Activated T-cell treated with anti-CD3 and anti-CD28 coated beads for 24 hours (primary cell): ENCODE measurements at places on chromosomes 7 and 10.

DNA sequence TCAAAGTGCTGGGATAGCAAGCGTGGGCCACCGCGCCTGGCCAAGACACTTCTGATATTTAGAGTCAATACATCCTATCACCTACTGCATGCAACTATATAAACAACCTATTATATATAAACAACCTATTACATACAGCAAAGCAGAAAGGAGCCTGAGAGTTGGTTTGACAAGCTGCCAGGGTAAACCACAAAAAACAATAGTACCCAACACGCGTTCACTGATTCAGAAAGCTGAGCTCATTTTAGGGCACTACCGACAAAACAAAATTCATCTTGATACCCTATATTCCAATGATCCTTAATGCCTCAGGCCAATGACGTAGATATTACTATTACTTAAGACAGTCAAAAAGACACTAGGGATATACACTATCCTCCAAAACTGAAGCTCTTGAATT, 16.2 kb downstream of the MALSU1 start:
- no peak for DNase-seq

DNA sequence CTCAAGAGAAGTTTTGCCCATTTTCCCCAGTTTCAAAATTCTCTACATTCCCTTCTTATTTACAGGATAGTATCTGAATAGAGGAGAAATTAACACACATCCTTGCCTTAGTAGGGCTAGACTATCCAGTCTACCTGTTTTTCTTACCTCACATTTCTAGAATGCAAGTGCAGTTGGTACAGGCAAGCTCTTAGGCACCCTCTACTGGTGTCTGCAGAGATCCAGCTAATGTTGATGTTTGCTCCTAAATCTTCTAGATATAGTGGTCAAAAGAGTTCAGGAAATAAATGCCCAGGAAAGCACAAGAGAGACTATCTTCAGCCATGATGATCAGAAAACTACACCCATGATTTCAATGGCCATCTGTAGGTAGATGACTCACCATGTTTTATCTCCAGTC, 205.3 kb downstream of the HTR7 start:
- no peak for DNase-seq

- no peak for DNase-seq
Observed at GRCh38 chr7:92489634-92490033, 11.9 kb upstream of the ERVW-1 start.

GRCh38 chr7:14233868-14234369, 244.5 kb upstream of the ETV1 start:
- no peak for DNase-seq

DNA sequence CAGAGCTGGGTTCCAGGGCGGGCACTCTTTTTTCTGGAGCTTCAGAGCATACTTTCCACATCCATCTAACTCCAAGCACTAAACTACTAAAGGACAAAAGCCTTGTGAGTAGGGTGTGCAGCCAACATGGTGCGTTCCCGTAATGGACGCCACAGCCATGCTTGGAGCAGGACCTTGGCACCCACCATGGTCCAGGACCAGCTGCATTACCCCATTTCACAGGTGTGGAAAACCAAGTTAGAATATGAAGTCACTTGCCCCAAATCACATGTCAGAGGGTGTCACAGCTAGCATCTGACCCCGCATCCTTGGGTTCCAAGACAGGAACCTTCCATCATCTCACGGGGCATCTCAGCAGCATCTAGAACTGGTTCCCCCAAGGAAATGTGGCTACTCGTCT, 112.4 kb downstream of the SMURF1 start:
- DNase-seq, result no peak

GRCh38 chr7:90596671-90597562, 796 bp downstream of the CDK14 start:
- DNase-seq, result no peak

GRCh38 chr10:10803278-10803677, 214.4 kb upstream of the CELF2 start:
- DNase-seq, result no peak

GRCh38 chr7:30134611-30135300, at the start of gene MTURN:
Gene MTURN, plus strand, starts transcription at chr7:30134986. Its CDS starts 151 bp downstream, at chr7:30135137.
- peak; percentile 81 for DNase-seq

GRCh38 chr10:14573666-14574261, 200.9 kb downstream of the FAM107B start:
- no peak for DNase-seq

- peak; percentile 51 for DNase-seq
Observed at GRCh38 chr10:43120929-43121314, 17.3 kb upstream of the CSGALNACT2 start.

DNA sequence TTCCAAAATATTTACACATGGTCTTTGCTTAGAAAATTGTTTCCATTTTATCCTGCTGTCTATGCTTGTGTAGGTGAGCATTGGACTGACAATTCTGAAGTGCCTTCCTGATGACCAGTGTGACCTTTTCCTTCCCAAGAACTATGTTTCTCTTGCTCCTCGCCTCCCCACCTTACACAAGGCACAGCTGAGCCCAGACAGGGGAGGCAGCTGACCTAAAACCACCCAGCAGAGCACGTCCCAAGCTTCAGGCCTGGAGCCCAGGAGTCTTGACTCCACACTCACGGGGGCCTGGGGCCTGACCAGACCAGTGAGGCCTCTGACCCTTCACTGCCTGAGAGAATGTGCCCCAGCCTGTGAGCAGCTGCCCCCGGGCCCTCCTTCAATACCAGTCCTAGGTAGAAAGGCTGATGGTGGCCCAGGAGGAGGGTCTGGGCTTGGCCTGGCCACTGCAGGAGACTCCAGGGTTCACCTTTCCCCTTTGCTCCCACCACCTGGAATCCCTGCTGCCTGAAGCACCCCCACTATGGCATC, 7.0 kb downstream of the CALML5 start:
- no peak for DNase-seq

DNA sequence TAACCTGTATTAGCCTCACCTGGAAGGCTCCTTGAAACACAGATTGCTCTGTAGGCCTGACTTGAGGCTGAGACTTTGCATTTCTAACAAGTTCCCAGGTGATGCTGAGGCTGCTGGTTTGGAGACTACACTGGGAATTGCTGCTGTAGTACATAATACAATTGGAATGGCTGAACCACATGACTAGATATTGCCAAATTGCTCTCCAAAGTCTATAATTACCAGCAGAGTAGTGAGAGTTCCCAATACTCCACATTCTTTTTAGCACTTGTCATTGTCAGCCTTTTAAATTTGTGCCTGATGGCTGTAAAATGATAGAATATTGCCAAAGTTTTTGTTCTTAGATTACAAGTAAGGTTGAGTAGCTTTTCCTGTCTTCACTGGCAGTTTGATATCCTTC, 39.9 kb downstream of the PLEKHA8 start:
- no peak for DNase-seq

- no peak for DNase-seq
Observed at GRCh38 chr7:43680736-43681135, 48.6 kb downstream of the COA1 start.

DNA sequence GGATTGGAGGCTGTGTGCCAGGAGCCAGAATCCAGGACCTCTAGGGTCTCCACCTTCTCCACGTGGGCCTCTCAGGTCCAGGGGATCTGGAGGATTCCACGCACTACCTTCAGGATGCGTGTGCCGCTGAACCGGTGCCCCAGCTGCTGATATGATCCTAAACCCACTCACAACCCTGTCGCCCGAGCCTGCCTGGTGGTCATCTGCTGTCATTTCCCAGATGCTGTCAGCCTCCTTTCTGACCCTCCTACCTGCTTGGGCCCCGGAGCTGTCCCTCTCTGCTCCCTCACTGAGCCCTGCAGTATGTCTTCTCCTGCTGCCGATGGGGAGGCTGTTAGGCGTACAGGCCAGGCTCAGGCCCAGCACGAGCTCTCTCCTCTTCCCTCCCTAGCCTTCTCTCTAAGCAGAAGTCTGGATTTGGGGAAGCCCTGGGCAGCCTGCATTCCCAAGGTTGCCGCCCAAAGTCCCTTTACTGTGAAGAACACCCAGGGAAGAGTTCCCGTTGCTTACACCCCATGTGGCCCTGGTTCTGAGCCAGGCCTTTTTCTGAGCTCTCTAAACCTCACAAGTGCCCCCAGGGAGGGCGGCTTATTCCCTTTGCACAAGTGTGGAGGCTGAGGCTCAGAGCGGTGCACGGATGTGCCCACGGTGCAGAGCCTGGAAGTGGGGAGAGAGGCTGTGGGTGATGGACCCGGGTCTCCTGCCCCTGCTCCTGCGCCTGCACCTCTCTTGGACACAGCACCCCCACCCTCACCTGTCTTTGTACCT, 30.8 kb upstream of the ZNF488 start:
- no peak for DNase-seq

GRCh38 chr7:102424787-102425218, 8.6 kb upstream of the ORAI2 start:
- DNase-seq, result no peak

- DNase-seq, result no peak
Observed at GRCh38 chr10:13056456-13057077, 43.4 kb upstream of the OPTN start.

GRCh38 chr10:88893611-88894010, 13.6 kb downstream of the STAMBPL1 start:
- no peak for DNase-seq

- no peak for DNase-seq
Observed at GRCh38 chr10:61487506-61487905, 34.3 kb upstream of the TMEM26 start.

GRCh38 chr7:92634205-92634604, 44.0 kb upstream of the FAM133B start:
- no peak for DNase-seq

GRCh38 chr10:85900487-85900886, 466.1 kb downstream of the GRID1 start:
- DNase-seq, result no peak

DNA sequence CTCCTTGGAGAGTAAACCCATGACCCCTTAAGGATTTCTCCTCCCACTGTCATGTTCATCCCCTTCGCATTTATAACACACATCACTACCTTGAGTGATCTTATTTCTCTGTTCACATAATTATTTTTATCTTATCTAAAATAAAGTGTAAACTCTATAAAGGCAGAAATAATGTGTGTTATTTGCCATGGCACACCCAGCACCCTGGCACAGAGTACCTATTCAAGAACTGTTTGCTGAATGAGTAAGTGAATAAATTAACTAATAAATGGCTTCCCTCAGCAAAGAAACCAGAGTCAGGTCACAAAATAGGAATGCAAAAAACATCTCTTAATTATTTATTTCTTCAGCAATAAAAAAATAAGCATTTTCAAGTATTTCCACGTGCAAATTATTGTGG, 330.3 kb upstream of the GHITM start:
- DNase-seq, result no peak

- DNase-seq, result no peak
Observed at GRCh38 chr10:99457813-99458212, 27.4 kb upstream of the GOT1 start.

DNA sequence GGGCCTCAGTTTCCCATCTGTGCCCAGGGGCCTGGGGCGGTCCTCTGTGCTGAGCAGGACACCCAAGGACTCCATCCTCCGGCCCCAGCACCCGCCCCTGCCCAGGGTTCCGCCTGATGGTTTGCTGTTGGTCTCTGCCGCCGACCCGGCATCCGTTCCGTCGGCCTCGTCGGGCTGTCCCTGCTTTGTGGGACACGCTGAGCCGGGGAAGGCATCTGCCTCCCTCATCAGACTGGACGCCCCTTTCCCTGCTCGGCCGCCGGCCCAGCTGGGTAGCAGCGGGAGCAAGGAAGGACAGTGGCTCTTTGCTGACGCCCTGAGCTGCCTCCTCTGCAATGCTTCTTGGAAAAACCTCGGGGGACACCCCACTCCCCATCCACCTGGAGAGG, 39.5 kb downstream of the FAM20C start:
- DNase-seq, result no peak
